Omental fat pad (tissue), 4 donors: ENCODE measurements at places on chromosomes 1 and 21. TPM values are rescaled to one million over a fixed set of nuclear protein-coding genes. Genes with fewer than 3 reads are reported as not detected.

- DNase-seq, result no peak
Observed at GRCh38 chr1:175579956-175580750, 163.2 kb downstream of the TNR start.

GRCh38 chr1:189429610-189430009 is 1048.1 kb downstream of the BRINP3 start:
- no peak for DNase-seq

DNA sequence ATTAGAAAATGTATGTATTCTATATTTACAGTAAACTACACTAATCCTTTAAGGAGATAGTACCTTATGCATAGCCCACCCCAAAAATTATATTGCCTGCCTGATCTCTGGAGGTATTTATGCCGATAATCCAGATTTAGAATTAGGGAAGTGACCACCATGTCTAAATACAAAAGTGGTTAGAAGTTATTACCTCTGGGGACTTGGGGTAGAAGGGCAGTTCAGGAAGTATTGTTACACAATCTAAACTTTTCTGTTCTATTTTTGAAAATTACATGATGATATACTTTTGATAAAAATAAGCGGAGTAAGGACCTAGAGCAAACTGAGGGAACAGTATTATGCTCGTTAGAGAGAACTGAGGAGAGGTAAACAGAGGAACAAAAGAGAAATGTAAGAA is 90.5 kb upstream of the ZP4 start:
- DNase-seq, result no peak

GRCh38 chr1:27525296-27526272 is 35.6 kb upstream of the WASF2 start:
- no peak for DNase-seq

GRCh38 chr21:34336245-34336644 is 27.6 kb upstream of the KCNE2 start:
- no peak for DNase-seq

GRCh38 chr1:63014267-63014666 is 230.3 kb downstream of the ATG4C start:
- no peak for DNase-seq

DNA sequence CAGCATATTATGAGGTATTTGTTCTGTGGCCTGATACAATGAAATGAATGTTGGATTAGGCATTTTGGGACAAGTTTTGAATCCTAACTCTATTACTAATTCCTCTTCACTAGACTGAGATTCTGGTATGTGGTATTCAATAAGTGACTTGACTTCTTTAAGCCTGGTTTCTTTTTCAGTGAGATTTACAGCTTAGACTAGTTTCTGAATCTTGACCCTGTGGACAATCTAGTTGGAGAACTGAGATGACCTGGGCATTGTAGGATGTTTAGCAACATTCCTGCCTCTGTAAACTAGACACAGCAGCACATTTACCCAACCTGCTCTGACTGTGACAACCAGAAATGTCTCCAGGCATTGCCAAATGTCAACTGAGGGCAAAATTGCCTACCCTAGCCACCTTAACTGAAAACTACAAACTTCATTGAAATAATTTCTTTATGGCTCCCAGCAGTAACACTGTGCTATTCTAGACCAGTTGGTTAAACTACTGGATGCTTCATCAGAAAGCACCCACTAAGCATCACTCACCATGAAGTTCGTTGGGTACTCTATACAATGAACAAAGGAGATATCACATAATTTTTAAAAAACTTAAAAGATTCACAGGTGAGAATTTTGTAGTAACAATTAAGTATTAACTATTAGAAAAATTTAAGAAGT is 16.8 kb downstream of the PTPRC start:
- DNase-seq, result no peak

GRCh38 chr1:54885807-54886723 is 930 bp downstream of the DHCR24 start:
- no peak for DNase-seq

- no peak for DNase-seq
Observed at GRCh38 chr1:21262293-21263051, 27.8 kb downstream of the ECE1 start.

- DNase-seq, result no peak
Observed at GRCh38 chr1:156419854-156420204, 50.8 kb downstream of the RHBG start.

DNA sequence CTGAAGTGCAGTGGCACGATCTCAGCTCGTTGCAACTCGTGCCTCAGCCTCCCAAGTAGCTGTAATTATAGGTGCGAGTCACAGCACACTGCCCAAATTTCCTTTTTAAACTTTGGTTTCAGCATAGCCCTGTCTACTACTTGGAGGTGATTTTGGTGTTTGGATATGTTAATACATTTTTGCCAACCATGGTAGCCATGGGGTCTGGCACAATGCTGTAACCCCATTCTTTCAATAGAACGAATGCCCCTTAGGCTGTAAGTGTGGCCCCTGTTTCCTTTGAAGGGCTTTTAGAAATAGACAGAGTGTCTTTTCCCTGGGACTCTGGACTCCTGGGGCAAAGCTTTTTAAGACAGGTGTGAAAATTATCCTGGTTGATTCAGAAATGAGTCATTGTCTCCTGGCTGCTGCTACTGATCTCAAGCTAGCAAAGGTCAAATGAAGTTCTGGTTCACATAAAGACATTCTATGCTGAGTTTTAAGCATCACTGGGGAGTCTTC is 141.1 kb upstream of the RUNX1 start:
- DNase-seq, result no peak

- DNase-seq, result no peak
Observed at GRCh38 chr21:36964398-36964797, 2.1 kb downstream of the HLCS start.

GRCh38 chr1:230320804-230321203 is 105.3 kb downstream of the PGBD5 start:
- DNase-seq, result no peak

GRCh38 chr1:229690662-229691061 is 64.6 kb downstream of the URB2 start:
- DNase-seq, result no peak

DNA sequence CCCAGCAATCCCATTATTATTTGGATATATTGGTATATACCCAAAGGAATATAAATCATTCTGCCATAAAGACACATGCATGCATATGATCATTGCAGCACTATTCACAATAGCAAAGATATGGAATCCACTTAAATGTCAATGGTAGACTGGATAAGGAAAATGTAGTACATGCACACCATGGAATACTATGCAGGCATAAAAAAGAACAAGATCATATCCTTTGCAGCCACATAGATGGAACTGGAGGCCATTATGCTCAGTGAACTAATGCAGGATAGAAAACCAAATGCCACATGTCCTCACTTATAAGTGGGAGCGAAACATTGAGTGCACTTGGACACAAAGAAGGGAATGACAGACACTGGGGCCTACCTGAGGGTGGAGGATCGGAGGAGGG is 24.6 kb downstream of the KAZN start:
- no peak for DNase-seq

DNA sequence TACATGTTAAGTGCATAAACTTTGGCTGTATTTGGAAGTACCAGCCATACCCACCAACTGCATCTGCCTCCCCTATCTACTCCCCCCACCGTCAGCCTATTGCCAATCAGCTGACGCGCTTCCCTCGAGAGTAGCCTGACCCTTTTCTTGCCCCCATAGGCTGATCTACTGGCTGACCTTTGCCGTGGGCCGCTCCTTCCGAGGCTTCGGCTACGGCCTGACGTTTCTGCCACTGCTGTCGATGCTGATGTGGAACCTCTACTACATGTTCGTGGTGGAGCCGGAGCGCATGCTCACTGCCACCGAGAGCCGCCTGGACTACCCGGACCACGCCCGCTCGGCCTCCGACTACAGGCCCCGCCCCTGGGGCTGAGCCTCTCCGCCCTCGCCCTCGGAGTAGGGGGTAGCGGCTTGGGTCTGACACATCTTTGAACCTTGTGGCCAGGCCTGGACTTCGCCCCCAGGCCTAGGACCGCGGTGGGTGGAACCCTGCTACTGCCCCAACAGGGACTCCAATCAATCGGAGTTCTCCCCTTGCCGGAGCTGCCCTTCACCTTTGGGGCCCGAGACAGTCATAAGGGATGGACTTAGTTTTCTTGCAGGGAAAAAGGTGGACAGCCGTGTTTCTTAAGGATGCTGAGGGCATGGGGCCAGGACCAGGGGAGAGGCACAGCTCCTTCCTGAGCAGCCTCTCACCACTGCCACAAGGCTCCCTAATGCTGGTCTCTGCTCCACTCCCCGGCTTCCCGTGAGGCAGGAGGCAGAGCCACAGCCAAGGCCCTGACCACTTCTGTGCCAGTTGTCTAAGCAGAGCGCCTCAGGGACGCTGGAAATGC is 4.0 kb downstream of the GLMP start:
- peak; percentile 75 for DNase-seq

DNA sequence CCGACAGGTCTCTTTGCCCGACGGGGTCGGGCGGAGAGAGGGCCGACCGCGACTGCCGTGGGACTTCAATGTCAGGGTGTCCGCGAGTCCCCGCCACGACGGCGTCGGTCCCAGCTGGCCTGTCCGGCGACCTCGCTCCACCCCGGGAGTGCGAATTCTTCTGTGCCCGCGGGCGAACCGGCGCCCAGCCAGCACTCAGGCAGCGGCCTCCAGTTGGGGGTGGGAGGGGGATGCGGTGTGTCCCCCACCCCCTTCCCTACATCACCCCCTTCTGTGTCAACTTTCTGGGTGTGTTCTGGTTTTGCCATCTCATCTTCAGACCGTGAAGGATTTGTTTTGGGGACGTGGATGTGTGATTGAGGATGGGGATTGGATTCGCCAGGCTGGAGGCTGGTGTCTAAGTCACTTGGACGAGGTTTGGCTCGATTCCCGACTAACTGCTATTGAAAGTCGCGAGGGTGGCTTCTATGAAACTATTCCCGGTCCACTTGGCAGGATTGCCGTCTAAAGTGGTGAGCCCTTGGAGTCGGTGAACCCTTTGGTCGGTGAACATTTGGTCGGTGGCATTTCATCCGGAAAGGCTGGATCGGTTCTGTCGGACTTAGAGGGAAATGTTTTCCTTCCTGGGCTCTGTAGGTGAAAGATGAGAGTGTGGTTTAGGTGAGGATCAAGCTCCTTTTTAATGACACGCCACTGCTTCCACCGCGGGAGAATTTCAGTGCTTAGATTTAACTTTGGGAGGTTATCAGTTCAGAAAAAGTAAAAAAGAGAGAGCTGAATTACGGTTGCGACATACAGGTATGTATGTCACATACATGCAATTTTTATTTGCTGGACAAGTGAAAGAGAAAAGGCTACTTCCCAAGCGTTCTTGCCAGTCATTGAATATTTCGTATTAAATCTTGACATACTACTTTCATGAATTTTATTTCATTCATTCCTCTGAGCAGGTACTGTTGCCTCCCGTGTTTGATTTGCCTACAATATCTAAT is 771 bp downstream of the ABCD3 start:
- DNase-seq, result peak; percentile 40

- DNase-seq, result no peak
Observed at GRCh38 chr1:218439541-218440295, 94.6 kb downstream of the TGFB2 start.

DNA sequence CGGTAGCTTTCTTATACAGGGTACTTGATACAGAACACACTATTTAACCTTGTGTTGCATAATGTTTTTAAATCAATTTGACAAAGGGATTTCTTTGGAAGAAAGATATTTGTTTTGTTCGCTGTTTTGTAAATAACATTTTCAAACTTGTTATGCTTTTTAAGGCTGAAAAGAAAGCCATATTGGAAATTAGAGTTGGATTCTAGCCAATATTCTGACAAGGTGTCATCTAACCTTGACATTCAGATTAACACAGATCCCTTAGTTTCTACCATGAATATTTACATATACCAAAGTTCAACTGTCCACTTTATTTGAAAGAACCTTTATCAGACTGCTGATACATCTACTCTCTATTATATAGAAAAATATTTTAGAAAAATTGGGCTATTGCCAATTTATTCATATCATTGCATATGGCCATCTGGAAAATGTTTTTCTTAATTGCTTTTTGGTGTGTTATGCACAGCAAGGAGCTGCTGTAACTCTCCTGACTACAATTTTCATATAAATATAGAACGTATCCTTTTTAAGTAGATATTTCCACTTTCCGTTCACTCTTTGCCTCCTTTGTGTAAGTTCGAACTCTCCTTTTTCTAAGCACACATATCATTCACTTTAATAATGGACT is 206.3 kb downstream of the NCAM2 start:
- no peak for DNase-seq

DNA sequence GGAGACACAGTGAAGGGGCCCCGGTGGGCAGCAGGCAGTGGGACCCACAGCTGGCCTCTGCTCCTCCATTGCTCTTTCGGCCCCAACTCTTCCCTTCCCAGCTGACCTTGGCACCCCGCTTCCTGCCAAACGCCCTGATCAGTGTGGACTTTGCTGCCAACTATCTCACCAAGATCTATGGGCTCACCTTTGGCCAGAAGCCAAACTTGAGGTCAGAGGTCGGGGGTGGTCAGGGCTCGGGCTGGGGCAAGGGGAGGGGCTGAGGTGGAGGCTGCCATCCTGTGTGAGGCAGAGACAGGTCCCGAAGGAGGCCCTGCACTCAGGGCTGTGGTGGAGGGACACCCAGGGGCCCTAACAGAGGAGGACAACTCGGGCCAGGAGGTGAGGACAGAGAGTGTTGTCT is 13.7 kb downstream of the PODN start:
- DNase-seq, result no peak

DNA sequence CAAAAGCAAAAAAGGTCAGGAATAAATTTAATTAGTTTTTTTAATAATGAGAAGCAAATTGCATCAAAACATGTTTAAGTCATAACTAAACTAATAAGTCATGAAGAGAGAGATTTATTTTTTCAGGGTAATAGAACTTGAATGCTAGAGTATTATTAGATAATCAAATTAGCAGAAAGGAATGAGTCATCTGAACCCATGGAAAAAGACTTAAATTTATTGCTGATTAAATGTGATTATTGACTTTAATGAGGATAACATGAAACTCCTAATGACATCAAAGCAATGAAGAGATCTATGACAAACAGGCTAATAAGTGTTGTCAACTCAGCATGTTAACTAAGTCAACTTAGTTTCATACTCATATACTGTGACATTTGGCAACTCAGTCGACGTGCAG is 264.2 kb downstream of the USP25 start:
- DNase-seq, result no peak

GRCh38 chr1:20373764-20374163 is 83.1 kb downstream of the VWA5B1 start:
- no peak for DNase-seq

SLC2A5 gene
- total RNA-seq, result 7.9 TPM

B3GALT2 gene
- 1.3 TPM for total RNA-seq

RIIAD1 gene
- not detected for total RNA-seq

CNST gene
- 23.0 TPM for total RNA-seq

ARHGEF16 gene
- total RNA-seq, result 3.2 TPM

DDR2 gene
- 164 TPM for total RNA-seq

PDZK1 gene
- total RNA-seq, result not detected

NFASC gene
- total RNA-seq, result 10.3 TPM

CAMK1G gene
- not detected for total RNA-seq

SLC30A2 gene
- total RNA-seq, result 0.36 TPM

RIMS3 gene
- 1.7 TPM for total RNA-seq

RGS13 gene
- 0.65 TPM for total RNA-seq

TMOD4 gene
- total RNA-seq, result not detected

IL22RA1 gene
- total RNA-seq, result 0.47 TPM

PDE4B gene
- total RNA-seq, result 31.0 TPM
